ENCODE measurements at places on chromosomes 7 and 10.

GRCh38 chr7:30285067-30285535 is 704 bp downstream of the ZNRF2 start:
- no peak for DNase-seq

GRCh38 chr10:110461088-110461487 is 36.6 kb upstream of the DUSP5 start:
- no peak for DNase-seq

DNA sequence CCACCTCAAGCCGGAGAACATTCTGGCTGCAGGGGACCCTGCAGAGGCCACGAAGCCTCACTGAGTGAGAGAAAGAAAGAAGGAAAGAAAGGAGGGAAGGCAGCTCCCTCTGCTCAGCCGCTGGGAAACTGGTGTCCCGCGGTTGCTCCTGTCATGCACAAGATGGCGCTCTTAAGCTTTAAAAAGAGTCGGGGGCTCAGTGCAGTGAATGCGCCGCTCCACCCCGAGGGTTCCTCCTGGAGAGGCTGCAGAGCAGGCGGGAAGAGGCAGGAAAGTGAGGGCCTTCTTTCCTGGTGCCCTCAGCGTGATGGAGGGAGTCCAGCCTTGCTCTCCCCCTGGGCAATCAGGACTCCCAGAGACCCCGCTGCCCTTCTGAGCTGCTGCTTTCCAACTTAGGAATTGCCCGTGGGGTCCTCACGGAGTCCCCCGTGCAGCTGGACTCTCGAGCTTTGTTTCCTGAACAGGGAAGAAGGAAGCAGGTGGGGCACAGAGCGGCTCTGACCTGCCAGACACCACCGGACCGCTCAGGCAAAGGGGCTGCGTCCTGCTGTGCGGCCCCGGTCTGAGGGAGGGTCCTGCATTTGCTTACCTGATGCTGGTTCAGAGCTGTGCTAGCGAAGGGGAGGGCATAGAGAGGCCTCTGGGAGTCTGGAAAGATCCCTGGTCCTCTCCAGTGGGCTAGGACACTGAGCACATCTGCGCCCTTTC is 141.9 kb upstream of the MKI67 start:
- no peak for DNase-seq

DNA sequence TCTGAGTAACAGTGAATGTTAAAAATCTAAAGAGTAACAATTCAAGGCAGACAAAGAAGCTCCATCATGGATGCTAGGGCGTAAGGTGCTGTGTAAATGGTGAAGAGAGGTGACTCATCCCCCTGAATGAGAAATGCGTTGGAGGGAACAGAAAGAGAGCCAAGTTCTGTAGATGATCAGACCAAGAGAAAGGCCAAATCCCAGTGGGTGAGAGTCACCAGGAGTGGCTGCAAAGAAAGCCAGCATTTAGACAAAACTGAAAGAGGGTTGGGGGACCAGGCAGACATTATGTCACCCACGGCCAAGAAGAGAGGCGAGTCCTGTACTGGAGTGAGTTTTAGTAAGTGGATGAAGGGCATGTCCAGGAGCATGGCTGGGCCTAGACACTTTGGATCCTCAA is 153.1 kb downstream of the TRIL start:
- DNase-seq: peak; percentile 35

Data from HFF-Myc (cell line).